ENCODE measurements at places on chromosomes 3 and 15. TPM values are rescaled to one million over a fixed set of nuclear protein-coding genes. Genes with fewer than 3 reads are reported as not detected.

Gene CATSPER2
- 0.61 TPM for polyA plus RNA-seq

Gene ZNF80
- 0.35 TPM for polyA plus RNA-seq

Gene OIP5
- not detected for polyA plus RNA-seq

DNA sequence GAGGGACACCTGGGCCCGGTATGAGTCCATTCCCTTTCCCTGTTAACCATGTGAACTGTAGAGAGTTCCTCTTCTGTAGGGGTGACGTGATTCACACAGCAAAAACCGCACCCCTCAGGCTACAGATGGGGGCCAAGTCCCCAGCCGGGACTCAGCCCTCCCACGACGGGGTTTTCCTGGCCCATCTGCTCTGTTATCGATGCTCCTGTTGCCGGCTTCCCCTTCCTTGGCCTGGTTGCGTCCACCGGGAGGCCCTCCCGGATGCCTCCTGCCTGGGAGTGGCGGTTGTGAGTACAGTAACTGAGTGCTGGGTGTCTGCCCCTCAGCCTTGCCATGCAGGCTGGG is 817 bp upstream of the PLXNA1 start:
- DNase-seq: no peak
- no peaks in the 10 kb centered on the region for H3K27me3 ChIP-seq

Gene TF
- not detected for polyA plus RNA-seq

Gene HYAL1
- 0.12 TPM for polyA plus RNA-seq

Gene GABPB1
- polyA plus RNA-seq: 29.6 TPM

DNA sequence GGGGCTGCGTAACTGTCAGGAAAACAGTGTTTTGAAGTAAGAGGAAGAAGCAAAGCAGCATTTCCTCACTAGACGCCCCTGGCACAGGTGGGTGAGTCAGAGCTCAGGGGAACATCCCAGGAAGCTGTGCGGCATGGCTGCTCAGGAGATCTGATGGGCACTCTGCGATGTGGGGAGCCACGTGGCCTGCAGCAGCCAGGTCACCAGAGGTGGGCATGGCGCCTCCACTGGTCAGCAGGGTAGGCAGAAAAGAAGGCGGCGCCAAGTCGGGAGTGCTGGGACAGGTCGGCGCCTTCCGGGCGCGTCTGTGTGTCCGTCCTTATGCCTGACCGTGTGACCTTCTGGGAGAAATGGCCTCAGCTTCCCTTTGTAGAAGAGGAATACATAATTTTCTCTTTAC is 249.9 kb upstream of the ST8SIA2 start:
- H3K4me1 ChIP-seq: no peaks in the 10 kb centered on the region
- H3K27me3 ChIP-seq: no peaks in the 10 kb centered on the region
- no peak overlapping the region for H3K4me3 ChIP-seq
- DNase-seq: no peak
- no peak overlapping the region for H3K27ac ChIP-seq
- peaks cover 22% of the 10 kb centered on the region for H3K36me3 ChIP-seq

Gene ANKRD34C
- polyA plus RNA-seq: not detected

DNA sequence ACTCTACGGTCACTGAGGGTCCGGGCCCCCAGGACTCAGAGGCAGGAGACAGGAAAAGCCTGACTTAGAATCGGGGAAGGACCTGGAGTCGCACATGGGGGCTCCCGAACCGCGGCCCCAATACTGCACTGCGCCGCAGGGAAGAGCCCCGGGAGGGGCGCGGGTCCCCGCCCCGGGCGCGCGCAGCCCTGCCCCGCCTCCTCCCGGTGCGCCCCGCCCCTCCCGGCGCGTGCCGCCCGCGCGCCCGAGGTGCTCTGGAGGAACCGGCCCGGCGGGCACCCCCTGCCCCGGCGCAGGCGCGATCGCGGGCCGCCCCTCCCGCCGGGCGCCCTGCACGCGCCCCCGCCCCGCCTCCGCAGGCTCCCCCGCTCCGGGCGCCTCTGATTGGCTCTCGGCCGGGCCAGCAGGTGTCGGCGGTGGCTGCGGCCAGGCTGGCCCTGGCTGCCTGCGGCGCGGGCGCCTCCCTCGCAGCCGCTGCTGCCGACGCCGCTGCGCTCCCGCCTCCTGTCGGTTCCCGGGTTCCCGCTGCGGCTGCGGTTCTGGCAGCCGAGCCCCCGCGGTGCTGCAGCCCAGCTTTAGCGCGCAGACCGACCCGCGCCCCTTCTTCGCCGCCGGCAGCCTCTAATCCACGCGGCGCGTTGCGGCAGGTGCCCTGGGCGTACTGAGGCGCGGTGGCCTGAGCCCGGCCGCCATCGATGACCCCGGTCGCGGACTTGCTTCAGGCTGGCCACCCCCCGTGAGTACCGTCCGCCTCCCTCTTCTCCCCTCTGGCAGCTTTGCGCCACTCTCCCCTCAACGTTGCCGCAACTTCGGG is at the start of gene MYRIP:
Gene MYRIP (plus strand): TSS at position 429 of the 814 bp plus-strand sequence. CDS start 91,208 bp downstream, outside the sequence.
- no peak within 1 kb of the TSS for H3K27ac ChIP-seq
- H3K36me3 ChIP-seq: no peaks in the 10 kb centered on the region
- H3K4me1 ChIP-seq: no peaks in the 10 kb centered on the region

GRCh38 chr15:60006873-60007272 is 2.8 kb downstream of the FOXB1 start:
- no peaks in the 10 kb centered on the region for H3K36me3 ChIP-seq
- H3K4me3 ChIP-seq: peak overlapping the region; percentile 49
- peaks cover 23% of the 10 kb centered on the region for H3K4me1 ChIP-seq
- H3K27ac ChIP-seq: no peak overlapping the region
- no peak for DNase-seq

GRCh38 chr3:139106013-139106932 is 61.6 kb upstream of the PRR23C start:
- no peaks in the 10 kb centered on the region for H3K36me3 ChIP-seq
- H3K4me3 ChIP-seq: no peak overlapping the region
- no peak for DNase-seq
- H3K27me3 ChIP-seq: no peaks in the 10 kb centered on the region

DNA sequence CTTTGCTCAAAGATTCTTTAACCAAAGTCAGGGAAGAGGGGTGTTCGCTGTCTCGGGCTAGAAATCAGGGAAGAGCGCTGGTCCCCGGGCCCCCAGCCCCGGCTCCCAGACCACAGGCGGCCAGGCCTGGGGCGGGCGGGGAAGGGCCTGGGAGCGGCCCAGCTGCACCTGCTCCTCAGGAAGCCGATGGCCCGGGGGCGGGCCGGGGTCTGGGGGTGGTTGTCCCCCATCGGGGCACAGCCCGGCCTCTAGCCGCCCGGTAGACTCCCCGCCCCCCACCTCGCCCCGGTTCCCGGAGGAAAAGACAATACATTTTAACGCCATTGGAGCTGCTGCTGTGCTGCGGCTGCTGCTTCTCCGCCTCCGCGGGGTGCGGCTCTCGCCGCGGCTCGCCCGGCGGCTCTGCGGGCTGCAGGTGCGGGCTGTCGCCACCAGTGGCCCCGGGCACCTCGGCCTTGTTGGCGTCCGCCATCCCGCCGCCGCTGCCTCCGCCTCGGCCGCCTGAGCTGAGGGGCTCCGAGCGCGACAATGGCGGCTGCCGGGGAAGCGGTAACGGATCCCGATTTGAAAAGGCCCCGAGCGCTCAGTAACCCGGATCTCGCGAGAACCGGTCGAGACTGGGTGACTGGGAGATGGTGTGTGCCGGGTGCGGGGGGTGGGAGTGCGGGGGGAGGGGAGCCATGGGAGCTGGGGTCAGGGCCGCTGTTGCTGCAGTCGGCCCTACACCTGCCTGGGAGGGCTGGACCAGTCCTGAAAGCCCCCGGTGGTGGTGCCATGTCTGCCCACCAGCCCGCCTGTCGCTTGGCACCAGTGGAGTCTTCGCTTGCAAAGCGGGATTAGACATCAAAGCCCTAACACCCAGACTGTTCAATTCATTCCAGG is at the start of gene MYEF2:
Gene MYEF2 (minus strand): TSS at position 530 of the 882 bp plus-strand sequence. CDS start 58 bp downstream, at position 472.
- no peaks in the 10 kb centered on the region for H3K27me3 ChIP-seq
- DNase-seq: peak; percentile 70
- no peaks in the 10 kb centered on the region for H3K4me1 ChIP-seq
- H3K4me3 ChIP-seq: peak within 1 kb of the TSS; percentile 68

GRCh38 chr15:33735637-33736247 is 232.6 kb upstream of the CHRM5 start:
- DNase-seq: no peak
- H3K4me3 ChIP-seq: no peak overlapping the region
- no peaks in the 10 kb centered on the region for H3K27me3 ChIP-seq
- H3K27ac ChIP-seq: no peak overlapping the region

Gene GRM7
- not detected for polyA plus RNA-seq

- DNase-seq: no peak
- no peaks in the 10 kb centered on the region for H3K36me3 ChIP-seq
- no peaks in the 10 kb centered on the region for H3K27me3 ChIP-seq
- no peak overlapping the region for H3K4me3 ChIP-seq
- H3K27ac ChIP-seq: no peak overlapping the region
Measured at GRCh38 chr15:81809543-81809942, 236.3 kb downstream of the MEX3B start.

DNA sequence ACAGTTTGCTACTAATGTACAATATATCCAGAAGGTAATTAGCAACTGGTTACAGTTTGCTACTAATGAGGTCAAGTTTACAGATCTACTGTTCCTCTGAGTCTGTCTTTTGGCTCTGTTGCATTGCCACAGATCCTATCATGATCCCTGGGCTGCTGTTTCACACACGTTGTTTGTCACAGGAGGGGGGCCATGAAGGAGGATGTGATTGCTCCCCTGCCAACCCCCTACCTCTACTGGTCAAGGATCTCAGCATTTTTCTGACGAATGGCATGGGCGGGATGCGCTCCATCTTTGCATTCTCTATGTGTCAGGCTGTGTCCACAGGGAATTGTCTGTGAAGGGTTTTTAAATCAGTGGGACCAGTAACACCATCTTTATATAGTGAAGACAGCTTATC is 91.9 kb downstream of the CHL1 start:
- H3K4me3 ChIP-seq: no peak overlapping the region
- H3K4me1 ChIP-seq: no peaks in the 10 kb centered on the region
- DNase-seq: no peak
- no peak overlapping the region for H3K27ac ChIP-seq
- no peaks in the 10 kb centered on the region for H3K36me3 ChIP-seq
